Stimulated activated CD4-positive, alpha-beta T cell treated with anti-CD3 and anti-CD28 coated beads, Interleukin-2, amount 100 ng/mL, for 48 hours (primary cell): ENCODE measurements at places on chromosomes 6 and 20.

- DNase-seq = no peak
These were observed 590 bp upstream of the MAP1LC3A start for GRCh38 chr20:34557936-34558319.

DNA sequence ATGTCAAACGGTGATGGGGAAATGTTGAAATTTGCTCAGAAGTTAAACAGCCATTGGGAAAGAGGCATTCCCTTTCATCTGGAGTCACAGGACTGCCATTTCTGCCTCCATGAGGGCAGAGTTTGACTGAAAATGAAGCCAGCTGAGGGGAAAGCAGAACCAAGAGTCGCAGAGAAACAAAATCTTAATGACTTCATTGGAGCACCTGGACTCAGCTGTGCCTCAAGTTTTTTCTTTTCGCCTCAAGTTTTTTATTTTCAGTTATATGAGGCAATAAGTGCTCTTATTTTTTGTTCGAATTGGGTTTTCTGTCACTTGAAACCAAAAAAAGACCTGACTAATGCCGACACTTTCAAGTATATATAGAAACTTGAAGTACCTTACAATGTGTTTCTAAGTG is 161.3 kb downstream of the PKHD1 start:
- no peak for DNase-seq

DNA sequence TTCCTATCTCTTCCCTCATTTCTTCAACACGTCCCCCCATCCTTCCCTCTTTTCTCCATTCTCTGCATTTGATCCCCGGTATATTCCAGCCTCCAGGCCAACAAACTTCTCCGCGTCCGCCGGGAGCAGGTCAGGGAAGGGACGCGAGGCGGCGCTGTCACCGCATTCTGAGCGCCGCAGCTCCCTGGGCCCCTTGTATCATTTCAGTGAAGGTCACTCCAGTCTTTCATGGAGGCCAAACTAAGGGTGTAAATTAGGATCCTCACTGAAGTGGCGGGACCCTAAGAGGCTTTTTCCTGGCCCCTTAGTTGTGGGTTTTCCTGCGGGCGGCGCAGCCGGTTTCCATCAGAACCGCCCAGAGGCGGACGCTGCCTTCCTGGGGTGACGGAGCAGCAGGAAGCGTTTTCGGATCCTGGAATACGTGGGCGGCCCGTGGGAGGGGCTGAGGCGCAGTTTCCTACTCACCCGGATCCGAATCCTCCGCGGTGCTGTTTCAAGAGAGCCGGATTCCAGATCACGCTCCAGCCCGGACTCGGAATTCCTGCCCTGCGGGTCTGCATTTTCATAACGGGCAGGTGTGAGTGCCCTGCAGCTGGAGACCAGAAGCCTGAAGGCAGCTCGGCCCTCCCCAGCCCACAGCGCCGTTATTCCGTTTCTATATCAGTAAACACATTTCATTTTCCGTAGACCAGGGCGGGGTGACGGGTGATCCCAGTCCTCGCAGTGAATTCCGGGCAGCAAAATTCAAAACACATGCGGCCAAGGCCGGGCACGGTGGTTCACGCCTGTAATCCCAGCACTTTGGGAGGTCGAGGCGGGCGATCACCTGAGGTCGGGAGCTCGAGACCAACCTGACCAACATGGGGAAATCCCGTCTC is 3.6 kb upstream of the MICA start:
- peak; percentile 51 for DNase-seq

DNA sequence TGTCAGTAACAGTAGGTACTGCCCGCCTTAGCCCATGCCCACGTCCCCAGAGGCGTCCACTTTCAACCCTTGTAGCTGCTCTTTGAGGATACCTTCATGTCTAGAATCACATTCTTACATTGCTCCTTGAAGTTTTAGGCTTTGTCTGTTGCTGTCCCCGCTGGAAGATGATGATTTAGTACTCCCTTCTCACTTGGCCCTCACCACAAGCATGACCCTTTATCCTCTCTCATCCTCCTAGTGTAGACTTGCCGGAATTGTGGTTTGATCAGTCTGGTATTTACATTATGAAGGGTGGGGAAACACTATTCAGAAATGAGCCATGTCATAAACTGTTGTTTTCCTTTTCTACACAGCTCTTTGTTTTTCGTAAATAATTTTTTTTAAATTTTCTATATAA is 87.4 kb downstream of the ARID1B start:
- DNase-seq = no peak

DNA sequence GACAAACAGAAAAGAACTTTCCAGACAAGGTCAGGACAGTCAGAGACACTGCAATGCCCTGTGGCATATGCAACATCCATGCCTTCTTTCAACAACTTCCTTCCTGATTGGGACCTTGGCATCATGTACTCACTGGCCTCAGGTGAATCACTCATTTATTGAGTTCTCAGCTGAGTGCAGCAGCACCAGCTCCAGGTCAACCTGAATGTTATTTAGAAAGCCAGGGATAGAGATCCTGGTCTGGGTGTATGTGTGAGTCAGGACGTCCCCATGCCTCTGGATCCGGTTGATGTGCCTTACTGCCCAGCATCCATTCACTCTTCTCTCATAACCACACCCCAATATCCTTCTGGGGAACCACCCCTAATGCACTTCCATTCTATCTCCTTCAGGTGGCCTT is 54.4 kb downstream of the SNRNP48 start:
- DNase-seq = no peak

GRCh38 chr6:31822036-31822821 is 5.3 kb upstream of the HSPA1B start:
- no peak for DNase-seq

- DNase-seq = no peak
These were observed 480.0 kb upstream of the JARID2 start for GRCh38 chr6:14765721-14766390.

- DNase-seq = peak; percentile 7
These were observed 199.1 kb downstream of the ERMARD start for GRCh38 chr6:169950558-169950957.

DNA sequence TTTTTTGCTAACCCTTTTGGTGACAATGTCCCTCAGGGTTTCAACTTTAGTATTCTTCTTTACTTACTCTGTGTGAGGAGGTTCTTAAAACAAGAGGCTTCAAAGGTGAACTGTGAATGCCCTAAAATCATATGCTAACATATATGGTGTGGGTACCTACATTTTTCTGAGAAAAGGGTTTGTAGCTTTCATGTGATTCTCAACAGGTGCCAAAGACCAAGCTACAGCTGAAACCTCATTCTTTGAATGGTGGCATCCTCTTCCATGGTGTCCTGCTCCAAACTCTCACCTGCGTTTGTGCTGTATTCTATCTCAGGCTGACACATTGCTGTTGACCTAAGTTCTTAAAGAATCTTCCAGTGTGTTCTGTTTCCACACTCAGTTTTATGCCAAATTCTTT is 177.3 kb downstream of the PRL start:
- no peak for DNase-seq

DNA sequence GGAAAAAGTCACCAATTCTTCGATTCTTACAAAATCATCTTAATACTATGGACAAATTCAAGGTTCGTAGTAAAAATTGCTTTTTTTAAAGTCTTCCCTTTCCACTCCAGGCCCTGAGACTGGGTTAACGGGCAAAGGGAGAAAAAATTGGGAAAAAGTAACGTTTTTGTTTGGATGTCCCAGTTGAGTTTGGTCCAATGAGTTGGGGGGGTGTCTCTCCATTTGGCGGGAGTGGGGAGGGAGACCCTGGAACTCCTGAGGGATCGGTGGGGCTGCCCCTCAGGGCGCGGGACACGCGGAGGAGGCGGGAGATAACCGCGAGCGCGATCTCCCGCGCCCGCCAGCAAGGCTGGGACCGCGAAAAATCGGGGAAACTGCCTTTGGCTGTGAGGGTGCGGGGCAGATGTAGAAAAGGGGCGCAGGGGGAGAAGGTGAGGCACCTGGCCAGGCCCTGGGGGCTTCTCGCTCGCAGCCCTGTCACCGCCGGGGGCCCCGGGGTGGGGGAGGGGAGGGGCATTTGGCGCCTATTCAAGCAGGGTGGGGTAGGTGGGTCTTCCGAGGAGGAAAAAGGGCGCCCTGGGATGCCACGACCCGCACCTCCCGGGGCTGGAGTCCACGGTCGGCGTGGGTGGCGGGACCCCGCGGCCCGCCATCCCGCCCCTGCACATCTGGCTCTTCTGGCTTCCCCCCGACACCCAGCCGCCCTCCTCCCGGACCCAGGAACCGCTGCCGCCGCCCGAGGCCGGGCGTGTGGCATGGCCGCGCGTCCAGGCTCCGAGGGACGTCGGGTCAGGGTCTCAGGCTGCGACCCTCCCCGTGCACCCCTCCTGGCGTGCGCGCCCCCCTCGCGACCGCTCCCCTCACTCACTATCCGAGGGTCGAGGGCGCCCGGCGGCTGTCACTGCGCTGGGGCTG is 595 bp downstream of the FBXO5 start:
- DNase-seq = no peak

DNA sequence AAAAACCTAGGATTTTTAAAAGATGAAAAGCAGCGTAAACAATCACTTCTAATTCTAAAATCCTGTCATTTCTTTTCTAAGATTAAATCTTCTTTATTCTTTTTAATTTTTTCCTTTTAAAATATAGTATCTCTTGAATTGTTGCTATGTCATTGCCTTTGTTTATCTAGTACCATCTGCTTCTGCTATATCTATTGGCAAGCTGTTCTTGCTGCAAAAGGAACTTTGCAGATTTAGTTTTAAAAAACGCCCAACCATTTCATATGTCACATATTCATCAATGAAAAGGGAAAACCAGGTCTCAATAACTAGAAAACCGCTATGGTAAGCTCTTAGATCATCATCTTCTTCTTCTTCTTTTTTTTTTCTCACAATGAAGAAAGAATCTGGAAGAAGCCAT is 11.5 kb upstream of the EEF1A1 start:
- no peak for DNase-seq

DNA sequence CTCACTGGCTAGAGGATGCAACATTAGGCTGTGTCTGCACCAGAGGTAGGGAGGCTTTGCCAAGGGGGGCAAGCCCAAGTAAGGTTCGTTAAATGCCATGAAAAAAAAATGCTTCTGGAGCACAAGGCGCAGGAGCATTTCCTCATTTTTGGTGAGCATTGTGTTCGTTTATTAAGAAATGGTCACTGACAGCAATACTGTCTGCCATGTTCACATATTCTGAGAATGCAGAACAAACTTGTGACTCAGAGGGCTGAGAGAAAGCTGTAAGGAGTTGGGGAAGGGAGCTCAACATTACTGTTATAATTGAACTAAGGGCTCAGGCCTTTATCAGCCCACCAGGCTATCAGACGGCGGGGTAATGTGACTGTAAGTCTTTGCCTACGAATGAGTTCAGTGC is 465.4 kb upstream of the BTBD3 start:
- no peak for DNase-seq

DNA sequence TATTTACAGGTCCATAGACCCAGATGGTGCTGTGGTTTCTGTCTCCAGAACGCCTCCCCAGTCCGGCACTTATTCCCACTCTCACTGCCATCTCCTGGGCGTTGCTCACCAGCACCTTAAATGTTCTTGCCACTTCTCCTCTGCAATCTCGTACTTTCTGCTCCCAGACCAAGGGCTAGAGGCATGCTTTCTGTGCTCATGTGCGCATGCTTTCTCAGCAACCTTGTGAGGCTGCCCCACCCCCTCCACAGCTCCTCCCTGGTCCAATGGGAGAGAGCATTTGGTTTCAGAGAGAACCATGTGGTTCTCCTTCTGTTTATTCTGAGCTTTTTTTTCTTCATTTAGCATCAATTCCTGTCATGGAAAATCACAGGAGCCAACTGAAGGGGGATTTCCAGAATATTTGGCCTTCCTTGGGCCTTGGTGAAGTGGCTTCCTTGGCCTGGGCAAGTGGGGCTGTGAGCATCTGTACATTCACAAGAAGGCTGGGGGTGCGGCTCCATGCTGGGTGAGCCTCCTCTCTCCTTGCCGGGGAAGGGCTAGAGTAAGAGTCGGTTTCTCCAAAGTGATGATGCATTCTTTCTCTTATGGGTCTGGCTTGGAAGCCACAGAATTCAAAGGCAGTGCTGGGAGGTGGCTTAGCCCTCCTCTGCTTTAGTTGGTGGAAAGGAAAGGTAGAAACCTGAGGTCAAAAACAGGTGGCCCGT is 66.6 kb downstream of the PHACTR3 start:
- no peak for DNase-seq

- no peak for DNase-seq
These were observed 9.1 kb upstream of the JAG1 start for GRCh38 chr20:10682939-10683338.

GRCh38 chr6:155050311-155050710 is 55.2 kb downstream of the TIAM2 start:
- peak; percentile 5 for DNase-seq

- DNase-seq = no peak
These were observed 600.5 kb upstream of the EYS start for GRCh38 chr6:66307490-66307889.

DNA sequence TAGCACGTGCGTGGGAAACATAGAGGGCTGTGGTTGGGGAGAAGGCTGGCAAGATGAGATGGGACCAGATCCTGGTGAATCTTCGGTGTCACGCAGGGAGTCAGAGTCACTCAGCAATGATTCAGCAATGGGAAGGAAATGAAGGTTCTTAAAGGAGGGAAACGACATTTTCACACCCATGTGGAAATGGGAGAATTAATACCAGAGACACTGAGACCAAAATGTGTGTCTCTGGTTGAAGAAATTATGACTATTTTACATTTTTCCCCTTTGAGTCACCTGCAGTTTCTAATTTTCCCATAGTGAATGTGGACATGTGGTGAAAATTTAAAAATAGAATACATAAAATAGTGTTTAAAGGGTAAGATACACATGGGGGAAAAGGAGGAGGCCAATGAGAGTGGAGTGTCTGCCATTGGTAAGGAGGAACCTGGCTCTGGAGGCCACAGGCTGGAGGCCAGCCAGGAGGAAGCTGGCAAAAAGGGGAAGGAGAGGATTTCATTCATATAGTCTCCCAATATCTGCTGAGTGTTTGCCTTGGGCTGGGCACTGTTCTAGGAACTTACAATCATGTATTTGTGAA is 17.5 kb downstream of the NRN1 start:
- DNase-seq = no peak

DNA sequence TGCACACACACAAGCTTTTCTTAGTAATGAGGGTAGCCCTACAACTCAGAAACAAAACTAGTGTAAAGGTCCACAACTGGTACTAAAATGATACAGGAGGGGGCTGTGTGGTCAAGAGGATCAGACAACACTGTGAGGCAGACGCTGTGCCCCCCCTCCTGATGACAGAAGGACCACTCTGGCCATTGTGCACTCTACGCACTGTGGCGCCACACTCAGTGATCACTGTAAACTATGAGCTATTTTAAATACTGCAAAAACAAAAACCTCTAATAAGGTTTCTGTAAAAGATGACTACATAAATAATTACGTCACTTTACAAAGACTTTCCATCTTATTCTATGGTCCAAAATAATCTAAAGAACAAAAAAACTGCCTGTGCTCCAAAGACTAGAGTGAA is 96.1 kb downstream of the SLC23A2 start:
- no peak for DNase-seq

GRCh38 chr6:100658486-100658885 is 193.8 kb upstream of the SIM1 start:
- no peak for DNase-seq

GRCh38 chr20:23625236-23625964 is 12.4 kb downstream of the CST3 start:
- DNase-seq = no peak
